MM.1S (cell line): ENCODE measurements at places on chromosomes 3 and 15.
A peak's percentile ranks its signal among the peaks of the same experiment; 100 is the strongest.

DNA sequence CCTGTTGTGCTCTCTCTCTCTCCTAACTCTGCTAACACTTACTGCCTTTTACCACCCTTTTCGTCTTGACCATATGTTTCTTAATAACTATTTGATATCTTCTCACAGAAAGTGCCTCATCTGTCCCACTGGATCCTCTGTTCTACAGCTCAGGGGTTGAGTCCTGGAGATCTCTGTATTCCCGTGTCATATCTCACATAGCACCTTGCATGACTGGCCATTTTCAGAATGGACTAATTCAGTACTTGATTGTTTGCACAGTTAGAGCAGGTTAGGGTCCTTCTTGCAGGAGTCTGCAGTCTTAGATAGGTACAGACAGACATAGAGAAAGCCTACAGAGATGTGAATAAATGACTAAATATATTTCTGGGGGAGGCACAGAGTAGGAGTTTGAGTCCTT is 20.9 kb downstream of the HACD3 start:
- DNase-seq, result no peak

- no peak for DNase-seq
These were observed 6.1 kb upstream of the SCAANT1 start for GRCh38 chr3:63918321-63918720.

- DNase-seq, result no peak
These were observed 26.1 kb downstream of the C15orf39 start for GRCh38 chr15:75227663-75228280.

DNA sequence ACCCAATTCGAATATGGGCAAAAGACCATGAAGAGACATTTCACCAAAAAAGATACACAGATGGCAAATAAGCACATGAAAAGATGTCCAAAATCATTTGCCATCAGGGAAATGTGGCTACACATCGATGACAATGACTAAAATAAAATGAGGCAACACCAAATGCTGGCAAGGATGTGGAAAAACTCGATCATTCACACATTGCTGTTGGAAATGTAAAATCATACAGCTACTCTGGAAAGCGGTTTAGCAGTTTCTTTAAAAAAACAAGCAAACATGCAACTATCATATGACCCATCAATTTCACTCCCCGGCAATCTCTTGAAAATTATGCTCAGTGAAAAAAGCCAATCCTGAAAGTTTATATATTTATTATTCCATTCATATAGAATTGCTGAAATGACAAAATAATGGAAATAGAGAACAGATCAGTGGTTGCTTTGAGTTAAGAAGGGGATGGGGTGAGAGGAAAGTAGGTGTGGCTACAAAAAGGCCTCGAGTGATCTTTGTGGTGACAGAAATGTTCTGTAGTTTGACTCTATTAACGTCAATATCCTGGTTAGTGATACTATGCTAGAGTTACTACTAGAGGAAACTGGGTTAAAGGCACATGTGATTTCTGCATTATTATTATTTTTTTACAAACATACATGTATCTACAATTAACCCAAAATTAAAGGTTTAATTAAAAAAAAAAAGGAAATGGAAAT is 45.0 kb downstream of the DLG1 start:
- DNase-seq, result no peak

- DNase-seq, result no peak
These were observed 33.6 kb downstream of the MORF4L1 start for GRCh38 chr15:78906316-78906620.

DNA sequence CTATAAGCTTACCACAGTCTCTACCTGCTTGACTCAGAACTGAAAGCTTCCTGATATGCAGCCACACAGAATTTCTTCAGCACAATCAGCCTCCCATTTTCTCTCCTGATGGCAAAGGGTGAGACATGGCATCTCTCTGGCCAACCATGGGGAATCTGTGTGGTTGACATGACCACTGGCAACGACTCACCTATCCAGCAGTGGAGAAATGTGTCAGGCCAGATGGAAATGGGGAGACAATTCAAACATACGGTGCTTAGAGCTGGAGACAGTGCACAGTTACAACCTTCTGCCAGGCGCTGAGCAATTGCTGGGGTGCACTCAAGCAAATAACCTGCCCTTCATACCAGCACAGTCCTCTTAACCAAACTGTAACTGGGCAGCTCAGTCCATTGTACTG is 3.6 kb downstream of the ZNF385D start:
- no peak for DNase-seq

DNA sequence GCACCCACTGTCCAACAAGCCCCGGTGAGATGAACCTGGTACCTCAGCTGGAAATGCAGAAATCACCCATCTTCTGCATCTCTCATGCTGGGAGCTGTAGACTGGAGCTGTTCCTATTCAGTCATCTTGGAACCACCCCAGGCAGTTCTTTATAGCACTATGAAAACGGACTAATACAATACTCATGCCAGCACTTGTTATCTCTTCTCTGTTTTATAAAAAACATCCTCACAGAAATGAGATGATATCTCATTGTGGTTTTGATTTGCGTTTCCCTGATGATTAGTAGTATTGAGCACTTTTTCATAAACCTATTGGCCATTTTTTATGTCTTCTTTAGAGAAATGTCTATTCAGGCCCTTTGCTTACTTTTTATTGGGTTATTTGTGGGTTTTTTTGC is 156.2 kb upstream of the ARPP21 start:
- no peak for DNase-seq

- DNase-seq, result no peak
These were observed 165.2 kb upstream of the THBS1 start for GRCh38 chr15:39415634-39416033.

DNA sequence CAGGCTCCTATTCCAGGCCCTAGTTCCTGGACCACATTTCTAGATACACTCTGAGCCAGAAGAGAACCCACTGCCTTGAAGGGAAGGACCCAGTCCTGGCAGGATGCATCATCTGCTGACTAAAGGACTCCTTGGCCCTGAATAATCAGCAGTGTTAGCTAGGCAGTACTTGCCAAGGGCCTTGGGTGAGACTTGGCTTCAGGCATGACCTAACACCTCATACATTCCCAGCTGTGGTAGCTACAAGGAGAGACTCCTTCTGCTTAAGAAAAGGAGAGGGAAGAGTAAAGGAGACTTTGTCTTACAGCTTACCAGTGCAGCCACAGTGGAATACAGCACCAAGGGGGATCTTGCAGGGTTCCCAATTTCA is 26.4 kb downstream of the PEAK1 start:
- DNase-seq, result no peak

- peak; percentile 75 for DNase-seq
These were observed 105.0 kb downstream of the SSR3 start for GRCh38 chr3:156449710-156450574.

DNA sequence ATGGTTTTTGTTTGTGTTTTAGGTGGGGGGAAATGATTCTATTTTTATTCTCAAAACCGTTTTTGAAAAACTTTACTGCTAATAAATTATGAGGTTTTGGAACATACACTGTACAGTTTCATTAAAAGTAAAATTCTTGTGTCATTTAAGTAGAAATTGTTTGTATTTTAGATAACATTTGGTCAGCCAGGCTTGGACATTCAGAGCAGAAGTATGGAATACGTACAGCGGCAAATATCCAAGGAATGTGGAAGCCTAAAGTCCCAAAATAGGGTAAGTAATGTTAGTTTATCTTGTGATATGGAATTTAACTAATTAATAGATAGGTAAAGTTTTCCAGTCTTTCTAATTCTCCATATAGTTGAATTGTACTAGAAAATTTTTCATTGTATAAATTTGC is 96.6 kb downstream of the SPRED1 start:
- DNase-seq, result no peak

GRCh38 chr15:101250341-101250831 is 1.5 kb downstream of the CHSY1 start:
- DNase-seq, result no peak

- no peak for DNase-seq
These were observed 229.2 kb downstream of the MFSD1 start for GRCh38 chr3:159030886-159031679.

- no peak for DNase-seq
These were observed 24.9 kb downstream of the ALS2CL start for GRCh38 chr3:46668591-46668990.

DNA sequence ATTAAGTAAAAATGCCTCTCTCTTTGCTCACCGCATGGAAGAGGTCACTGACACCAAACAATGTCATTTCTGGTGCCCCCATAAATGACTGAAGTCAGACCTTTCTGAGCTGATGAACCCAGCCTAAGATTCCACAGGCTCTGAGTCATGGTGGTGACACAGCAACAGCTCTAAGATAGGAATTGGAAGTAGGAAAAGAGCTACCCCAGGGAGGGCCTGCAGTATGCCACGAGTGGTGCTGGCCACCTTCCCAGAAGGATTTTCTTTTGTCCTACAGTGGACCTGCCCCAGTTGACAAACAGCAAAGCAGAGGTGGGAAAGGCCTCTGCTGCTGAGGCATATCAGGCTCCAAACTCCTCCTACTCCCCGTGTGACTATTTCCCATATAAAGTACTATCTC is 208.1 kb downstream of the MINAR1 start:
- DNase-seq, result no peak

DNA sequence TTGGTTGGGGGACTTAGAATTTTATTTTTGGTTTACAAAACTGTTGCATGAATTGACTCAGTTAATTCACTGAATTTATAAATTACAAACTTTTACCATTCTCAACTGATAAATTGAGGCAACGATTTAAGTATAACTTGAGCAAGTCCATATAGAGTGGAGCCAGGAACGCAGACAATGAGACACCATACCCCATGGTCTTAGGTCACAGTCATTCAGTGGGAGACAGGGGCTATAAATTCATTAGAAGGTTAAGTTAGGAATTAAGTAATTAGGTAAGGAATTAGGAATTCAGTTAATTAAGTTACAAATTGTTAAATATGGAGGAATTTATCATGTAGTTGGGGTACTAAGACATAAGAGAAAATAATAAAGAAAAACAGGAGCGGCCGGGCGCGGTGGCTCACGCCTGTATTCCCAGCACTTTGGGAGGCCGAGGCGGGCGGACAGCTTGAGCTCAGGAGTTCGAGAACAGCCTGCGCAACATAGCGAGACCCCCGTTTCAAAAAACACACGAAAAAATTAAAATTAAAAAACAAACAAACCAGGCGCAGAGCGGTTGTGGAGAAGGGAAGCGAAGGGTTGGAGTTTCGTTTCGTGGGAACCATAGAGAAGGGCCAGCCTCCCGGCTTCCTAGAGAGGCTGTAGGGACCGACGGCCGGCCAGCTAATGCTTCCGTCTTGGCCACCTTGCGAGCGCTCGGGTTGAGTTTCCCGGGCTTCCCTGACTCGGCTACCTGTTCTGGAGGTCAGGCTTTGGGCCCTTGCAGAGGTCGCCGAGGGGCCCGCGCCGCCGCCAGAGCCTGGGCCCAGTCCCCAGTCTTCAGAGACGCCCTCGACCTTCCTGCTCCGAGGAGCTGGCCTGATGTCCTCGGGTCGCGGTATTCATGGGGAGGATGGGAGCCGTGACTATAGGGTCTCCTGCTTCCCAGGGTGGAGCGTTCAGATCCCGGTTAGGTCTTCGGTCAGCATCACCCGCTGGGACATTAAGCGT is at the start of gene ZNF619:
ZNF619 (plus strand) TSS at position 645 of the 993 bp plus-strand sequence. CDS start 858 bp downstream, outside the sequence.
- peak; percentile 76 for DNase-seq

- DNase-seq, result peak; percentile 53
These were observed 92.8 kb upstream of the TNFSF10 start for GRCh38 chr3:172616031-172616461.

GRCh38 chr3:38773528-38773927 is 42.5 kb downstream of the SCN10A start:
- DNase-seq, result no peak

DNA sequence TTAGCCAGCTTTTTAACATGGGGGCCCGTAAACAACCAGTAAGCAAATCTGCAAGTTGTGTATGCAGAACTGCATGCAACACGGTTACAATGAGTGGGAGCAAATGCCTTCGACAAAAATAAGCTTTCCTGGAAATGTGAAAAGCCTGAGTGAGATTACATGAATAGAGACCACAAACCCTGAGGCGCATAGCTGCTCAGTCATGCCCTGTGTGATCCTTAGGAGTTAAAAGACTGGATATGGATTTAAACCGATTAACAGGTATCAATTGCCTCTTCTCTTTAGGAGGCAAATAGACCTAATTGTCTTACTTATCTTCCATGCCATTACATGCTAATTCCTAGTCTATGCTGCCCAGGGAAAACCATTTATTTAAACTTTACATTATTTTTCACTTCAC is 810.3 kb downstream of the ROBO1 start:
- DNase-seq, result no peak

DNA sequence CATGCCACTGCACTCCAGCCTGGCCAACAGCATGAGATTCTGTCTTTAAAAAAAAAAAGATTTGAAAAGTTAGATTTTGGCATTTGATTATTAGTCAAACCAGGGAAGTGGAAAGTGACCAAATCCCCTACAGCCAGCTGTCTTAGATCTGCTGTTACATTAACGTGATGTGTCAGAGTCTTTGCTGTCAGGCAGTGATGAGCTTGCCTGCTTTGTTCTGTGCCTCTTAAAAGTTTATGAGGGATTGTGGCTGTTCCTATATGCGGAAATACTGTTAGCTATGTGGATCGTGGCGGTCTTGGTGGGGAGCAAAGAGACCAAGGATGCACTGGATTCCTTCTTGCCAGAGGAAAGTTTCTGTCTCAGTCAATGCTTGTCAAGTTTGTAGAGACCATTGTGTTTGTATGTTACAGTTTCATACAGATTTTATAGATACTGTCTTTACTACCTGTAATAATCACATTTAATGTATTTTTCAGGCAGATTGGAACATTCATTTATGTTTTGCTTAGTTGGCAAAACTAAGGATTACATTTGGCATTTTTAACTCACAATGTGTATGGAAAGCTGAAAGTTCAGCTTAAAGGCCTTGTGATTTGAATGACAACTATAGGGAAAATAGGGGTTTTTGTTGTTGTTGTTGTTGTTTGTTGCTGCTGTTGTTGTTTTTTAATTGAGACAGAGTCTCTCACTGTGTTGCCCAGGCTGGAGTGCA is 137.4 kb downstream of the VPS8 start:
- DNase-seq, result no peak

GRCh38 chr3:23915537-23916108 is 1.2 kb downstream of the NKIRAS1 start:
- no peak for DNase-seq

DNA sequence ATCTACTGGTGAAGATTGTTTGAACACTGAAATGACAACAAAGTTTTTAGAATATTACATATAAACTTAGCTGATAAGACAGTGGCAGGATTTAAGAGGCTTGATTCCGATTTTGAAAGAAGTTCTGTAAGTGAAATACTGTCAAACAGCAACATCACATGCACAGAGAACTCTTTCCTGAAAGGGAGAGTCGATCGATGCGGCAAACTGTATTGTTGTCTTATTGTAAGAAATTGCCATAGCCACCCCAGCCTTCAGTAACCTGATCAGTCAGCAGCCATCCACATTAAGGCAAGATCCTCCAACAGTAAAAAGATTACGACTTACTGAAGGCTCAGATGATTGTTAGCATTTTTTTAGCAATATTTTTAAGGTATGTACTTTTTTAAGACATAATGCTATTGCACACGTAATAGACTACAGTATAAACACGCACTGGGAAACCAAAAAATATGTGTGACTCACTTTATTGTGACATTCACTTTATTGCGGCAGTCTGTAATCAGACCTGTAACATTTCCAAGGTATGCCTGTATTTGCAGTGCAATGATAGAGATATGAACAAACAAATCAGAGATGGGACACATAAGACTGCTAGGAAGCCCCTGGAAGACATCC is 225.6 kb upstream of the UBE2E1 start:
- no peak for DNase-seq
